Spleen (tissue), 13 donors: ENCODE measurements at places on chromosomes 7 and 10. TPM values are rescaled to one million over a fixed set of nuclear protein-coding genes. Genes with fewer than 3 reads are reported as not detected.

DNA sequence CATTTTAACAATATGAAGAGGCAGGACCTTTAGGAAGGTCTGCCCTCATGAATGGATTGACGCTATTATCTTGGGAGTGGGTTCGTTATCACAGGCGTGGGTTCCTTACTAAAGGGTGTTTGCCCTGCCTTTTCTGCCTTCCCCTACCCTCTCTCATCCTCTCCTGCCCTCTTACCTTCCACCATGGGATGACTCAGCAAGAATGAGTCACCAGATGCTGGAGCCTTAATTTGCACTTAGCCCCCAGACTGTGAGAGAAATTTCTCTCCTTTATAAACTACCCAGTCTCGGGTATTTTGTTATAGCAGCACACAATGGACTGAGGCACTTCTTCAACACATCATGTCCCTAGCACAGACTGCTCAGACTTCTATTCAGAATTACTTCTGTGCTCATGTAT, 31.4 kb upstream of the ZNF32 start:
- no peak for DNase-seq

DNA sequence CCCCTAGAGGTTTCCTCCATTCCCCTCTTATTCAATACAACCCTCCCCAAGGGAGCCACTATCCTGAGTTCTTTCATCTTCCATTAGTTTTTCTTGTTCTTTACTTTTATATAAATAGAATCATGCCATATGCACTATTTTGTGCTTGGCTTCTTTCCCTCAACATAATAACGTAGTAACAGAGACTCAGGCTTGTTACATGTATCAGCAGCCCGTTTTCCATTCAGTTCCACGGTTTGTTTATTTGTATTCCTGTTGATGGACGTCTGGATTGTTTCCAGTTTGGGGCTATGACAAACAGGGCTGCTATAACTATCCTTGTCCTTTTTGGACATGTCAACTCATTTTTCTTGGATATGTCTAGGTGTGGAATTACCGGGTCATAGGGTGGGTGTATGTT, 264.4 kb upstream of the MKI67 start:
- DNase-seq = no peak

GRCh38 chr7:152459724-152460251, 24.0 kb upstream of the KMT2C start:
- no peak for DNase-seq

DNA sequence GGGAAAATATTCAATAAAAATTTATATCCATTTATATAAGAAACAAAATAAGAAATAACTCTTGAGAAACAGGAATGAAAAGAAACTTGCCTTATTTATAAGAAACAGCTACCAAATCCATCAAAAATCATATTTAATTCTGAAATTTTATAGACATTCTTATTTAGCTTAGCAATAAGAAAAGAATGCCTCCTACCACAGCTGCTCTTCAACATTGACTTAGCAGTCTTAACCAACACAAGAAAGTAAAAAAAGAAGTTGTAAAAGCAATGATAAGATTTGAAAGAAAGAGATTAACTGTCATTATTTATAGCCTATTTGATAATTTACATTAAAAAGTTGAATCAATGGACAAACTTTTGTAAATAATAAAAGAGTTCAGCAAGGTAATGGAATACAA, 212.8 kb downstream of the ZNF365 start:
- DNase-seq = no peak

METTL2B gene
- 22.4 TPM for total RNA-seq

AOAH gene
- total RNA-seq = 199 TPM
